ENCODE measurements at places on chromosomes 7 and 10. TPM values are rescaled to one million over a fixed set of nuclear protein-coding genes. Genes with fewer than 3 reads are reported as not detected.
A peak's percentile ranks its signal among the peaks of the same experiment; 100 is the strongest.

DNA sequence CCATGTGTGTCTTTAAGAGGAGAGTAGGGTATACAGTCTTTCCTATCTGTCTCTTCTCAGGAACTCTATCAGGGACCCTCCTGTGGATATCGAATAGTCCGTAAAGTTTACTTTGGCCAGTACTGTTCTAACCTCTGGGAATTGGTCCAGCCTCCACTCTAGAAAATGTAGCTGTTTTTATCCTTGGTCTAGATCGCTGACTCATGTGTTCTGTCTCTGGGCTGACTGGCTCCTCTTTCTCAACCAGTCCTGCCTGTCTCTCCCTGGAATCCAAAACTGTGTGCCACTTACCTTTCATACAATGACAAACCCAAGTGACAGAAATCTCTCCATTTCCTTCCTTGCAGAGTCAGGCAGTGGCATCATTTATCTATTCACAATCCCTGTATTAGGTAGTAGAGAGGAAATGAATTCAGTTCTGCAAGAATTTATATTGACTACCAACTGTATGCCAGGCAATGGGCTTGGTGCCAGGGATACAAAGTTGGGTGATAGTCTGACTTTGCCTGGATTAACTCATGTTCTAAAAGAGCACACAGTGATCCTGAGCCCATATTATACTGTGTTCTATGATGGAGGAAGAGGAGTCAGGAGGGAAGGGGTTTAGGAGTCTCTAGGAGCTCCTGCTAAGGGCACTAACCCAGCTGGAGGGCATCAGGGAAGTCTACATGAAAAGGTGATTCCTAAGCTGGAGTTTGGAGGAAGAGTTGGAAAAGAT is 232.7 kb downstream of the LRMDA start:
- ATAC-seq = no peak

GRCh38 chr10:70477661-70478162 is 855 bp upstream of the PALD1 start:
- ATAC-seq = peak; percentile 21

DNA sequence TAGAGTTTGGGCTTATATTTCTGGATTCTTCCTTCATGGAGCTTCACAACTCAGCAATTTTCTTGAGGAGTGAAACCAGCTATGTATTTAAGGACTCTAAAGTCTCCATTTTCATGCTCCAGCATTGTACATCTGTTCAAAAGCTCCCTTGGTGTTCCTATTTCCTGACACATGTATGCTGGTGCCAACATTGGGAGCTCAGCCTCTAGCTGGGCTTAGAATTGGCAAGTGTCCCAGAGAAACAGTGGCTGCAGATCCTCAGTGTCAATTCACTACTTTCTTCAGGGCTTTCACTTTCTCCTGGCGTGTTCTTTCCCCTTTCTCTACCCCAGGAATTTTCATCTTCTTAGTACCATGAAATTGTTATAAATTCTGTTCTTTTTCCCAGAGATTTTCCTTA is 103.1 kb downstream of the ZNF467 start:
- ATAC-seq = no peak

DNA sequence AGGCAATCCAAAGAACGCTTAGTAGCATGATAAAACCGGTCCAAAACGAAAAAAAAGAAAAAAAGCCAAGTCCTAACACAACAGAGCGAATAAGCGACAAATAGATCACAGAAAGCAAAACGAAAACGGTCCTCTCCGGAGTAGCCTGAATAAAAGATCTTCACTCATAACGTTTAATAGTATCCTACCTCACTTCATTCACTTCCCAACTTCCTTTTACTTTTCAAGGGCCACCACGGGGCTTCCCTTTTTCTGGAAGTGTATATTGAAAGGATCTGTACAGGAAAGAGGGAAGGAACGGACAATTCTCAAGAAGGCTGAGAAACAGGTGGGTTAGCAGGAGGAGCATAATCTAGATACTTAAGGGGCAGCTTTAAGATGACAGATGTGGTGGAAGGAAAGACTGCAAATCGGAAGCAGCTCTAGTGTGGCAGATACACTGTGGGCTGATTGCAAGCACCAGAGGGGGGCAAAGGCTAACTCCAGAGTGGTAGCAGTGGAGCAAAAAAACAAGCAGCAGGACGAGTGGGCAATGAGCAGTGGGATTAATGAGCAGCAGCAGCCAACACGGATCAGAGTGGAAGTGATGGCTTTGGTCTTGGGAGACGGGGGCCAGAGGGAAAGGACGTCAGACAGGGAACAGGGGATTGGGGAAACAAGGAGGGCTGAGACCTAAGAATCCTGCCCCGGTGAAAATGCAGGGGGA is 866 bp downstream of the CNOT4 start:
- ATAC-seq = peak; percentile 2

GRCh38 chr10:92627845-92628480 is 35.0 kb downstream of the KIF11 start:
- no peak for ATAC-seq

The ZNF775 gene
- total RNA-seq = 5.4 TPM

DNA sequence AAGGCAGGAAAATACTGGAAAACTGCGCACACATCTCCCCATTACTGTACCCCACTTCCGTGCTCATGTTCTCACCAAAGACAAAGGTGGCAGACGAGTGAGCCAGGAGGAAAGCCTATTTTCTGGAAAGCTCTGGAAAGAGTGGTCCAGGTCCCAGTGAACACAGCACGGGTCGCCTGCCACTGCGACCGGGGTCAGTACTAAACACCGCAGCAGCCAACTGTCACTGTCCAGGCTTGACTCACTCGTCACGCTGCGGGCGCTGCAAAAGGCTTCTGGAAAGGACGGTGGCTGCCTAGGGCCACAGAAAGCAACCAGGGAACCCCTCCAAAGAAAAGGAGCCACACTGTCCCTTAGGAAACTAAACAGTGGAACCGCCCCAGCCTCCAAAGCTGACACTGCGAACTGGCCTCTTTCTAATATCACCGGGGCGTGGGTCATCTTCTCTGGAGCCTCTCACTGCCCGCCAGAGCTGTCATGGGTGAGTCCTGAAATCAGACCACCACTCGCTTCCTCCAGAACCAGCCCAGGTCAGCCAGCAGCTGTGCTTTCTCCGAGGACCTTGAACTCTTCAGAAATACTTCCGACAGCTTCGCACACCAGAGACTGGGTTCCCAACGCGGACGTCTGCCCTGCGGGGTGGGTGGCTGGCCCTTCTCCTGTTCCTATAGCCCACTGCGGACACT is 4.0 kb downstream of the RADIL start:
- ATAC-seq = no peak

DNA sequence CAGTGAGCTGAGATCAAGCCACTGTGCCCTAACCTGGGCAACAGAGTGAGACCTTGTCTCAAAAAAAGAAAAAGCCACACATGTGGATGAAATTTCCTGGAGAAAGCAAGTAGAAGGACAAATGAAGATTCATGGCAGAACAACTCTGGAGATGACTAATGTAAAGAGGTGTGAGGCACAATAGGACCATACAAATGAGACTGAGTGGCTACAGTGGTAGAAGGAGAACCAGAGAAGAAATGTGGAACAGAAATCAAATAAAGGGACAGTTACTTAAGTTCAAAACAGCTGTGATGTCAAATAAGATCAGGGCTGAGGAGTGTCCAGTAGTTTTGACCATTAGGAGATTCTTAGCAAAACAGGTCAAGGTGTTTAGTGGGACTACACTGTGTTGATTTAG is 130.9 kb upstream of the CDK6 start:
- no peak for ATAC-seq

The CFAP46 gene
- total RNA-seq = 2.2 TPM

DNA sequence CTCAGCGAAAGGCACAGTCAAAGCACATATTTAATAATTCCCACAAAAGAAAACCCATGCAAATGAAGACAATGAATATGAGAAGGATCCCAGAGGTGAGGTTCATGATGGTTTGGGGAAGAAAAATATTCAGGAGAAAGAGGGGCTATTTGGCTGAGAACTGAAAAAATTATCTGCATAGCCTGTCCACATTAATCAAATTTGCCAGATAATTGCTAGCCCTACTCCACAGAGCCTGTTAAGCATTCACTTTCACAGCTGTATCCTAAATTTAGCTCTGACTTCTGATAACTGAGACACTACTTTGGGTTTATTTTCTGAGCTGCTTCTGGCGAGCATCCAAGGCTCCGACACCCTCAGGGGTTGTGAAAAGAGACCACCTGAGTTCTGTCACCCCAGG is 176.2 kb downstream of the HERPUD2 start:
- ATAC-seq = no peak

DNA sequence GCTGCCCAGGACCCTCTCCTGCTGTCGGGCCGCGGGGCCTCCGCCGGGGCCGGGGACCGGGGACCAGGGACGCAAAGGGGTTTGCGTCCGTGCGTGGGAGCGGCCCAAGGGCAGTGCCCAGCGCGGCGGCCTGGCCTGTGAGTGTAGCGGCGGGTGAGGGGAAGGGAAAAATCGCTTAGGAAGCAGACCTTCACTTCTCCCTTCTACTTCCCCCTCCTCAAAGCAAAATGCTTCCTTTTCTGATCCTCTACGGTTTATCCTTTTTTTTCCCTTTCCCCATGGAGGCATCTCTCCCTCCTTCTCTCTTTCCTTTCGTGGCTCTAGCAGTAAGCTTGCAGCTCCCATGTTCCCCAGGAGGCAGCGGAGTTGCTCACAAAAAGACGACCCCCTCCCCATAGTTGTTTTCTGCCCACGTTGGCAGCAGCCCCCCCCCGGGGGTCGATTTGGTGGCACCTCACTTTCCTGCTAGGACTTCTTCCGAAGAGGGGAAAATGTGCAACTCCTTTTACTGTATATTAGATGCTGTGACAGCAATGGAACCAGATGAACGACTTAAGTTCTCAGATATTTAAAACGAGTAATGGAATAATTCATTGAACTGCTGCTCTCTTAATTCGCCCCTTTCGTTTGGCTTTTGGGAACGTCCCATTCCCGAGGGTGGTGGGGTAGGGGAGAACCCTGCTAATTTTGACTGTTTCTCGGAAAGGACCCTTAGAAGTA is 724 bp downstream of the CAPZA2 start:
- peak; percentile 64 for ATAC-seq

The AGMO gene
- 8.9 TPM for total RNA-seq

- no peak for ATAC-seq
Observed at GRCh38 chr7:24472093-24472492, 101.2 kb upstream of the PALS2 start.

- no peak for ATAC-seq
Observed at GRCh38 chr10:10871352-10871751, 146.3 kb upstream of the CELF2 start.

The PON3 gene
- 1.3 TPM for total RNA-seq

GRCh38 chr10:44962870-44963738 is 3.5 kb downstream of the RASSF4 start:
- no peak for ATAC-seq

DNA sequence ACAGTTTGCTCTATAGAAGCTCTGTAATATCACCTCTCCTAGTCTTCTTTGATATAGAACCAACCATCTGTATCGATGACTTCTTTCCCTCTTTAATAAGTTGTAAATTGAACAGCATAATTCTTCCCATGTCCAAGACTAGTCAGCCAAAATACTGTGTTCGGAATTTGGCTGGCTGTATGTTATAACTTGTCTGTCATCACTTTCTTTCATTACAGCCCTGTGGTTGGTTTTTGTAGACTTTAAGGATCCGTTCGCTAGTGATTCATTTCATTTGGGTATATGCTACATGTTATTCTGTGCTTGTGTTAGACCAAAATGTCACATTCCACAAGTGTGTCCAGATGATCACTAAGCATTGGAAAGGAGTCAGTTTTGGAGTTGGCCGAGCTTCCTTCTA is 155.4 kb upstream of the ITGB1 start:
- no peak for ATAC-seq

- ATAC-seq = no peak
Observed at GRCh38 chr7:139679731-139680594, 97.8 kb downstream of the HIPK2 start.

DNA sequence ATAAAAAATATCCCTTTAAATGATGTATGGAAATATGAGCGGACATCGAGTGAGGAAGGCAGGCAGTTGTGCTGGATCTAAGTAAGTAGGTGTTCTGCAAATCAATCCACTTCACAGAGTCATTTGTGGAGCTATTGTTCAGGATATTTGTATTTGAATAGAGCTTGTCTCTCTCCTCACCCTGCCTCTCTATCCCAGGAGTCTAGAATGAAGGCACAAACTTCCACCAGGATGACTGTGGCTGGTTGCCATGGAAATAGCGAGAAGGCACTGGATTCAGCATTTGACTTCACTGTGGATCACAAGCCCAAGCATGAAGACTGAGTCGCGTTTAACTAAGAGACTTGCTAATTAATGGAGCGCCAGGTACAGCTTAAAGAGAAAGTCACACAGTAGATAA is 53.2 kb downstream of the NPY start:
- ATAC-seq = peak; percentile 93

GRCh38 chr7:44531421-44532380 is 9.4 kb downstream of the NPC1L1 start:
- no peak for ATAC-seq

GRCh38 chr10:123721441-123722049 is 55.4 kb downstream of the GPR26 start:
- no peak for ATAC-seq

The PTPN20 gene
- total RNA-seq = not detected

The CFTR gene
- total RNA-seq = 2.3 TPM

The INHBA gene
- 3.8 TPM for total RNA-seq

Data from motor neuron (in vitro differentiated cells).